NCI-H1930 (cell line): ENCODE measurements at places on chromosomes 3 and 15.
A peak's percentile ranks its signal among the peaks of the same experiment; 100 is the strongest.

DNA sequence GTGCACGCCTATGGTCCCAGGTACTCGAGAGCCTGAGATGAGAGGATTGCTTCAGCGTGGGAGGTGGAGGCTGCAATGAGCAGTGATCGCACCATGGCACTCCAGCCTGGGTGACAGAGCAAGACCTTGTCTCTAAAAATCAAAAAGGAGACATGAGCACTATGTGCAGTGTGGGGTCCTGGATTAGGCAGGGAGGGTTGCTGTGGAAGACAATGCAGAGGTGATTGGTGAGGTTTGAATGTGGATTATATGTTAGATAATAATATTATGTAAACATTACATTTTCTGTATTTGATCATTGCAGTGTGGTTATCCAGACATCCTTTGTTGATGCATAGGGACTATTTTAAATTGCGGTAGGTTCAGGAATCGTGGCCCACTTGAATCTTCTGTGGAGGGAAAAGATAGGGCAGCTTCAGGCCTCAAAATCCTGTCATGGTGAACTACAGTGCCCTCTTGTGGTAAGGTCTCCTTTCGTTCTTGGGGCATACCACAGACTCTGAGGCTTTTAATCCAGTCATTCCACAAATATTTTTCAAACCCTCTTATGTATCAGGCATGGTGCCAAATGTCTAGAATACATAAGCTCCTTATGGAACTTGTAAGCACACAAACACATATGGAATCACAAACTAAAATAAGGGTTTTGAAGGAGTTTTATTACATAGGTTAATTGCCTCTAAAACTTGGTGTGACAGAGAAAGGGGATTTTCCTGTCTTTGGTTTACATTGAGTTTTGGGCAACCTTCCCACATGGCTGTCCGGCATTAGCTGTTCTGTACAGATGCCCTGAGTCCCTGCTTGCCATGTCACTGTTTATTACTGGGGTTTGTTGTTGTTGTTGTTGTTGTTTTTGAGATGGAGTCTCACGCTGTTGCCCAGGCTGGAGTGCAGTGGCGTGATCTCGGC lies 37.7 kb downstream of the GPD1L start:
- DNase-seq, result no peak

- no peak for DNase-seq
These were observed 2.9 kb downstream of the SHOX2 start for GRCh38 chr3:158103081-158103886.

GRCh38 chr15:72174551-72175165 lies 22.9 kb downstream of the GRAMD2A start:
- DNase-seq, result no peak

GRCh38 chr3:50169858-50170257 lies 14.7 kb downstream of the SEMA3F start:
- DNase-seq, result no peak

GRCh38 chr3:62260655-62261054 lies 112.7 kb downstream of the FEZF2 start:
- DNase-seq, result no peak

GRCh38 chr3:143332026-143332425 lies 212.5 kb downstream of the CHST2 start:
- DNase-seq, result no peak

GRCh38 chr3:4994823-4995499 lies 15.7 kb downstream of the BHLHE40 start:
- no peak for DNase-seq

DNA sequence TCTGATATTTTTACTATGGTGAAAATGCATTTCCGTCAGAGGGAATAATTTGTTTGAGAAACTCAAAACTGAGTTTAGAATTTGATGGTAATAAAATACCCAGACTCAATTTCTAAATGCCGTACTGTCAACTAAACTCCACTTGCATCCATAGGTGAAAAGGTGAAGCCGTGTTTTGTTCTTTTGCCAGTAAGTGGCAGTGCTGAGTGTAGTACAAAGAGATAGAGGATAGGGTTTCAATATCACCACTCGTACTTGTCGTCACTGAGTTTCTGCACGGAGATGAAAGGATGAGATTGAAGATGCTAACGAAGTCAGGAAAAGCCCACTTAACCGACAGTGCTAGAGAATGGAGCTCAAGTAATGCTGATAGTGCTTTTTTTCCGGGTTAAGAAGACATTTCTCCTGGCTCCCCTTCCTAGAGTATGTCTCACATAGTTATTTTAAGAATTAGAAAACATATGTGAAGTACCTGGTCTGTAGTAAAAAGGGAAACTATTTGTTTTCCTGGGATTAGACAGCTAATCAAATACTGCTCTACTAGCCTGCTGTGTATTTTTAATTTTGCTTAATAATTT lies 345.1 kb downstream of the IL5RA start:
- no peak for DNase-seq

GRCh38 chr3:22453906-22454535 lies 703.0 kb upstream of the ZNF385D start:
- DNase-seq, result no peak

GRCh38 chr3:196518966-196519717 lies 4.0 kb upstream of the SMCO1 start:
- DNase-seq, result peak; percentile 45

DNA sequence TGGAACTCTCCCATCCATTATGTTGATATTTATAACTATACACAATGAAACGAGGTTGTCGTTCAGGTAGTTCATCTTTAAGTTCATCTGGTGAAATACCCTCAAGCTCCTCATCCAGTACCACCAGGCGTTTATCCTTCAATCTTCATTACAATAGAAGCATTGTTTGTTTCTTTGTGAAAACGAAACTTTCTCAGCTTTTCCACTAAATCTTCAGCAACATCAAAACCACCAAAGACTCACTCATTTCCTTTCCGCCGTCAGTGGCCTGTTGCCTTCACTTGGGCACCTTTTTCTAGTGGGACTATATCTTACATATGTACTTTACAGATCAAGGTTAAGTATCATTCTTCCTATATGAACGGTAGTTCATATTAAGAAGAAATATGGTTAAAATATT lies 44.1 kb upstream of the TFG start:
- DNase-seq, result no peak
